PC-3 (cell line): ENCODE measurements at places on chromosomes 5 and 9. TPM values are rescaled to one million over a fixed set of nuclear protein-coding genes. Genes with fewer than 3 reads are reported as not detected.

- peak overlapping the region; percentile 78 for H3K4me3 ChIP-seq
- H3K36me3 ChIP-seq = peaks cover 8% of the 10 kb centered on the region
Observed at GRCh38 chr9:129822898-129823541, 916 bp downstream of the TOR1A start.

DNA sequence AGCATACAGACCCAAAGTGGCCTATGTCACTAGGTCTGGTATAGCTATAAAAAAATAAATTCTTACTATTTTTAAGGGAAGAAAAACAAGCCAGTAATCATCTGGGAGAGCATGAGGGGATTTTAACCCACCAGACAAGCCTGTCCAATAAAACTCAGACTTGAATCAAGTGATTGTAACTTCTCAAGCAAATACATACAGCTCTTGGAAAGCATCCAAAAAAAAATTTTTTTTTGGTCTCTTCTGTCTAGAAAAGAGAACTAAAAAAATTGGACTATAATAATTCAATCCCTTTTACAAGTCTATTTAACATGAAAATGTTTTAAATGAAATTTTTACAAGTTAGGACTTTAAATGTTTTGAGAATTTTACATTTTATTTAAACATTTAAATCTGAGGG, 61.7 kb downstream of the FBXL17 start:
- no peak for DNase-seq
- H3K36me3 ChIP-seq = no peaks in the 10 kb centered on the region
- peaks cover 12% of the 10 kb centered on the region for H3K4me1 ChIP-seq
- H3K27ac ChIP-seq = no peak overlapping the region
- H3K27me3 ChIP-seq = no peaks in the 10 kb centered on the region
- no peak overlapping the region for H3K4me3 ChIP-seq

DNA sequence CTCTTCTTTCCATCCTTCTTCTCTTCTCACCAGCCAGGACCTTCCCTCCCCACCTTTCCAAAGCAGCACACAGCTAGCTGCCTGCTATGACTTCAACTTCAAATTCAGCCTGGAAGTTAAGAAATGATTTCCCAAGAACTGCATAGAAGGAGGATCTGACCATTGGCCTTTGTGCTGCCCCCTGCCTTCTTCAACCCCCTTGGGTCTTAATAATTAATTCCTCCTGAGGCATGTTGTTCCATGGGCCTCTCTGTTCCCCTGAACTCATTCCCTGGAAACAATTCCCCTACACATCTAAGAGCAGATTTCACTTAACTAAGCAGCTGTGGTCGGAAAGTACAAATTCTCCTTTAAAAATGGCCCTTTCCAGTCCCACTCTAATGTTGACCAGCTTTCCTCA, 62.4 kb downstream of the ADAMTS12 start:
- H3K36me3 ChIP-seq = no peaks in the 10 kb centered on the region
- no peaks in the 10 kb centered on the region for H3K27me3 ChIP-seq
- H3K4me3 ChIP-seq = no peak overlapping the region
- peaks cover 17% of the 10 kb centered on the region for H3K4me1 ChIP-seq
- no peak overlapping the region for H3K27ac ChIP-seq

DNA sequence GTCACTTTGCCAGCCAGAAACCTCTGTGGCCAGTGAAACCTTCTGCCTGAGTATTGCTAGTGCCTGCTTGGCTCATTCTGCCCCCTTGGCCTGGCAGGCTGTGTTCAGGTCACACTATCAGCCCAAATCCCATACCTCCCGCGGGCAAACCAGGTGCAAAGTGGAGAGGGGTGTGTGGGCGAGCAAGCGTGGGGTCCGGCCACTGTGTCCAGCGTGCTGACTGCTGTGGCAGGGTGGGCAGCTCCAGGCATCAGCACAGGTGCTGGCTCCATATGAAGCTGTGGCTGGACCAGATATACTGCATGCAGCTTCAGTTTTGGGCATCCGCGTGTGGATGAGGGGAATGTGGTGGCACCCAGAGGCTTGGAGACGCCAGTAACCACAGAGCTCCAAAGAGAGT, 576.5 kb upstream of the EDIL3 start:
- DNase-seq = no peak
- no peaks in the 10 kb centered on the region for H3K27me3 ChIP-seq
- H3K4me1 ChIP-seq = no peaks in the 10 kb centered on the region
- H3K4me3 ChIP-seq = no peak overlapping the region

GRCh38 chr5:90473396-90474234, 956 bp downstream of the MBLAC2 start:
- peak overlapping the region; percentile 94 for H3K4me3 ChIP-seq
- peak; percentile 47 for DNase-seq
- no peaks in the 10 kb centered on the region for H3K27me3 ChIP-seq
- H3K4me1 ChIP-seq = peaks cover 25% of the 10 kb centered on the region

CDO1 gene
- not detected in 2 replicates for total RNA-seq

DNA sequence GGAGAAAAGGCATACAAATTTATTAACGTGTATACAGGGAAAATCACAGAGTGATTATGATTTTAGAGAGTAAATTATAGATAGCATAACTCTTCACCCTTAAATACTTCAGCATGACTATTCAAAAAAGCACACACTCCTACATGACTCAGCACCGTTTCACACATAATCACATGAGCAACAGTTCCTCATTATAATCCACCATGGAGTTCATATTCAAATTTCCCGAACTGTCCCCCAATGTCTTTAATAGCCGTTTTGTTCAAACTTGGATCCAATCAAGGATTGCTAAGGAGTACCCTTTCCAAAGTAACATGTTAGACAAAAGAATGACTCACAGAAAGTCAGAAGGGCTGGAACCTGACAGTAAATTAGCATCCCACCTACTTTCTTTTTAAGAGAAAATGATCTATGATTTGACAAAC, 32.1 kb downstream of the RAPGEF1 start:
- peak overlapping the region; percentile 70 for H3K27ac ChIP-seq
- H3K4me3 ChIP-seq = no peak overlapping the region
- DNase-seq = peak; percentile 46
- H3K36me3 ChIP-seq = no peaks in the 10 kb centered on the region
- no peaks in the 10 kb centered on the region for H3K27me3 ChIP-seq

DNA sequence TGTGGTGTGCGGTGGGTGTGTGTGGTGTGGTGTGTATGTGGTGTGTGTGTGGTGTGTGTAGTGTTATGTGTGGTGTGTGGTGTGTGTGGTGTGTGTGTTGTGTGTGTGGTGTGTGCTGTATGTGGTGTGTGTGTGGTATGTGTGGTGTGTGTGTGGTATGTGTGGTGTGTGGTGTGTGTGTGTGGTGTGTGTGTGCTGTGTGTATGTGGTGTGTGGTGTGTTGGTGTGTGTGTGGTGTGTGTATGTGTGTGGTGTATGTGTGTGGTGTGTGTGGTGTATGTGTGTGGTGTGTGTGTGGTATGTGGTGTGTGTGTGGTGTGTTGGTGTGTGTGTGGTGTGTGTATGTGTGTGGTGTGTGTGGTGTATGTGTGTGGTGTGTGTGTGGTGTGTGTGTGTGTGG, 144.3 kb downstream of the HSD17B3 start:
- no peaks in the 10 kb centered on the region for H3K27me3 ChIP-seq
- no peak for DNase-seq
- no peaks in the 10 kb centered on the region for H3K36me3 ChIP-seq
- peaks cover 7% of the 10 kb centered on the region; the same call in 1 of the 2 replicates for H3K4me1 ChIP-seq
- no peak overlapping the region for H3K27ac ChIP-seq
